ENCODE measurements at places on chromosomes 4 and X.

GRCh38 chr4:165537028-165537648 is 158.3 kb downstream of the CPE start:
- no peak overlapping the region for H3K4me3 ChIP-seq
- H3K27ac ChIP-seq: no peak overlapping the region
- peak; percentile 32 for DNase-seq
- no peaks in the 10 kb centered on the region for H3K4me1 ChIP-seq
- no peaks in the 10 kb centered on the region for H3K27me3 ChIP-seq

DNA sequence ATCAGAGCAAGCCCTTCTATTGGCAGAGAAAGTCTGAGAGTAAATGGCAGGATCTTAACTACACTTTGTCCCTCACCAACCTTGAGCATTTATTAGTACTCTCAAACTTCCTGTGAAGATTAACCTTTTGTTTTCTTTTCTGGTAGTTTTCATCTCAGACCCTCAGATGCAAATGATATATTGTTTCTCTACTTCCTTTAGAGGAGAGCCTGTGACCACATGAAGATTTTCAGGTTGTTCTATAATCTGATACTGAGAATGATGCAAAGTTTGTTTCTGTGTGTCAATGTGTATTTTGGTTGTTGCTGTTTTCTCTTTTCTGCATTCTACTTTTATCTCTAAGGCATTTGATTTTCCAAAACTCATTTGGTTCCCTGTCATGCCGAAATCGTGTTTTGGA is 165.8 kb upstream of the CYSLTR1 start:
- H3K4me1 ChIP-seq: no peaks in the 10 kb centered on the region
- no peaks in the 10 kb centered on the region for H3K27me3 ChIP-seq
- no peak overlapping the region for H3K4me3 ChIP-seq
- no peak overlapping the region for H3K27ac ChIP-seq

DNA sequence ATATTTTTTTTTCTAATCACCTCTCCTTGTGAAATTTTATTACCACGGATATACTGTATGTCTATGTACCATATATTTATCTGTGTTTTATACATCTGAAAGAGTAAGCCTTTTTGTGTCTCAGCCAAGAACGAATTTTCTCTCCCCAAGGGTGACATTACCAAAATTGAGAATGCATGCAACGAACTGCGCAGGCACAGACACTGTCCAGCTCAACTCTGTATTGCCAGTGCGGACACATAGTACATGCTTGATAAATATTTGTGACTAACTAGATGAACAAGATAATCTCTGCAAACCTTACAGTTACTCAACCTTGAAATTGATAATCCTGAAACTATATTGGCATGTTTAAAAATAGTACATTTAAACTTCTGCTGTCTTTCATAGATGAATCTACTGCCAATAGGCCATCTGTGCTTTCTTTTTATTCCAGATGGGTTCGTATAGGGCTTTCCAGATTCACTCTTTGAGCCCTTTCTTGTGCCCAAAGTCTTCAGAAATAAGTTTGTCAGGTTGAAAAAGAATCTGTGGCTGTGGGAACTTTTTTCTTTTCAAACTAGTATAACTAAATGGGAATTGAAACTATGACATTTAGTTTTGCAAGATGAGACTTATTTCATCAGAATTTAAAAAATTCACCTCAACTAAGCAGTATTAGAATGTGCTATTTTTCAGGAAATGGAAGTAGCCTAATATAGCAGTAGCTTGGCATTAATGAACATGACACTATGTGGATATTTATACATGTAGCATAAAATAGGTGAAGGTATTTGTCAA is 38.9 kb downstream of the DTHD1 start:
- H3K36me3 ChIP-seq: no peaks in the 10 kb centered on the region
- no peak overlapping the region for H3K27ac ChIP-seq
- no peaks in the 10 kb centered on the region for H3K27me3 ChIP-seq
- DNase-seq: no peak
- no peaks in the 10 kb centered on the region for H3K4me1 ChIP-seq

DNA sequence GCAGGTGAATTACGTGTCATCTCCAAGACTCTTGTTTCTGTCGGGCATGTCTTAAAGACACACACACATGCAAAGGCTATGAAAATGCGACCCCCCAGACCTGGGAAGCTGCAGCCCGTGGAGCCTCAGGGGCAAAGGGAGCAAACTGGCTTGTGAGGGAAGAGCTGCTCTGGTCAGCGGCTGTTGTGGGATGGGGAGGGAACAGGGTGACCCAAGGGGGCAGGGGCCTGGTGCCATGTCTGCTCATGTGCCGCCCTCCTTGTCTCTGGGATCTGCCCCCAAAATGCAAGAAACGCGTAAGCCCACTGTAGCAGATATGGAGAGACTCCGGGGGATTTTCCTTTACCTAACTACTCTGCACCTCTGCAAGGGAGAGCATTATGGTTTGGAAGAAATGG is 92.4 kb downstream of the PHKA2 start:
- H3K27me3 ChIP-seq: no peaks in the 10 kb centered on the region
- no peak for DNase-seq
- H3K4me3 ChIP-seq: no peak overlapping the region
- no peak overlapping the region for H3K27ac ChIP-seq
- no peaks in the 10 kb centered on the region for H3K36me3 ChIP-seq

DNA sequence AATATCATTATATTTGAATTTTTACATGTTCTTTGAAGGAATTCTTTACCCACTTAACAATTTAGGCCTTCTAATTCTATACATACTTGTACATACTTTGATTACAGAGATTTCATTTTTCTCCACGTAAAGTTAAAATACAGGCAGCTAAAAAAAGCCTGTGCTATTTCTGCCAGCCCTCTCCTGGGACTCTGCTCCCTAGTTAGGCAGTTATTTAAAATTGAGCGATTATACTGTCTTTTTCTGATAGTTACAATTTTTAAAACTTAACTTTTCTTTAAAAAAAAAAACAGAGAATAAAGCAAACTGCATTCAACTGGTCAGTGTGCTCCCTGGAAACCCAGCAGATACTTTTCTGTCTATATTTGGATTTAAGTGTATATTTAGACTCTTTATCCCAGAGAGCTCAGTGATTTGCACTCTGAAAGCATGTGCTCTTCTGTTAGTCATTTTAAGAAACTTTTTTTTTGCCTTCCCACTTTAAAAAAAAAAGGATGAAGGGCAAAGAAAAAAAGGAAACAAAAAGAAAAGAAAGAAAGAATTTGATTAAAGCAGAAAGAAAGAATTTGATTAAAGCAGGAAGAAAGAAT is 18.1 kb upstream of the FAM241A start:
- no peak overlapping the region for H3K4me3 ChIP-seq
- peak overlapping the region; percentile 29 for H3K27ac ChIP-seq
- DNase-seq: no peak
- H3K4me1 ChIP-seq: peaks cover 13% of the 10 kb centered on the region
- no peaks in the 10 kb centered on the region for H3K36me3 ChIP-seq
- no peaks in the 10 kb centered on the region for H3K27me3 ChIP-seq

GRCh38 chr4:77488882-77489281 is 116.7 kb upstream of the CXCL13 start:
- H3K36me3 ChIP-seq: no peaks in the 10 kb centered on the region
- H3K4me3 ChIP-seq: no peak overlapping the region
- H3K4me1 ChIP-seq: no peaks in the 10 kb centered on the region
- no peak for DNase-seq
- no peak overlapping the region for H3K27ac ChIP-seq

DNA sequence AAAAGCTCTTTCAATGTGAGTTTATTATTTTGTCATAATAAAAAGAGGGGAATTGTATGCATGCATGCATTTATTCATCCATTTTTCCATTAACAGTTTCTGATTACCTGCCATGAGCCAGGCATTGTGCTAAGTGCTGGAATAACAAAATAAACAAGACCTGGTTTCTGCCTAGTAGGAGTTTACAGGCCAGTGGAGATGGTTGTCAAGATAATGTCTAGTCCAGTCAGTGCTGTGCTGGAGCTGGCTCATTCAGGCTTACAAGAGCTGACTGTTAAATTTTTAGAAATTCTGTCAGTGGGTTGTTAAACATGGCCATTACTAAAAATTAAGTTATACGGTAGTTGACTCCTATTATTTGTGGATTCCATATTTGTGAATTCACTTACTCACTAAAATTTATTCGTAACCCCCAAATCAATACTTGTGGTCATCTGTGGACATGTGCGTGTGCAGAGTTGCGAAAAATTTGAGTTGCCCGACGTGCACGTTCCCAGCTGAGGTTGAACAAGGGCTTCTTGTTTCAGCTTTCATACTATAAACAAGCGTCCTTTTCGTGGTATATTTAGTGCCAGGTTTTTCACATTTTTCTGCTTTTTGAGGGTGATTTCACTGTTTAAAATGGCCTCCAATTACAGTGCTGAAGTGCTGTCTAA is 172.3 kb upstream of the RPS6KA3 start:
- no peaks in the 10 kb centered on the region for H3K27me3 ChIP-seq
- H3K27ac ChIP-seq: no peak overlapping the region
